ENCODE measurements at places on chromosomes 6 and 20.

- no peak for DNase-seq
These were observed 83.0 kb downstream of the CENPW start for GRCh38 chr6:126422912-126423311.

- DNase-seq = no peak
These were observed 227.7 kb upstream of the TSHZ2 start for GRCh38 chr20:52744441-52744840.

- DNase-seq = no peak
These were observed 172.0 kb downstream of the COL9A1 start for GRCh38 chr6:70130865-70131264.

DNA sequence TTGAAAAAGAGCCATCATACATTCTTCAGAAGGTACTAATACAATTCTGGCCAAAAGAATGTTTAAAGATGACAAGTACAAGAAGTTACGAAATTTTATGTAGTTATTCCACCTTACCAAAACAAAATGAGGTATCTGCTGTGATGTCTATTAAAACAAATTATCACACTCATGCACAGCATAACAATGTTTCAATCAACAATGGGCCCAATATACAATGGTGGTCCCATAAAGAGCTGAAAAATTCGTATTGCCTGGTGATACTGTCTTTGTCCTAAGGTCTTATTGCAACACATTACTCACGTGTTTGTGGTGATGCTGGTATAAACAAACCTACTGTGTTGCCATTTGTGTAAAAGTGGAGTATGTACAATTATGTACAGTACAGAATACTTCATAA, 3.6 kb upstream of the NUP153 start:
- DNase-seq = no peak

DNA sequence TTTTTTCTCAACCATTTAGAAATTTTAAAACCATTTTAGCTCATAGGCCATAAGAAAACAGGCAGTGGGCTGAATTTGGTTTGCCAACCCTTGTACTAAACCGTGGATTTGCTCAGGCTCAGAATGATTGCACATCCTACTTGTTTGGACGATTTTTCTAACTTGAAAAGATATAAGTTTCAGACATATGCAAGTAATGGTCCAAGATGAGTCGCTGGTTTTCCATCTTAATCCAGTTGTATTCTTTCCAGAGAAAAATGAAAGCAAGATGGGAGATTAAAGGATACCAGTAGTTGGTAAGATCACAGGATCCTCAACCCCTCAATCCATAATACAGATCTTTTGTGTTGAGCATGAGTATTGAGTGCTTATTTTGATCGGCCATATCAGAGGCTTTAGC, 250.9 kb downstream of the TINAG start:
- no peak for DNase-seq

Measured in urinary bladder (tissue), 4 donors.